ENCODE measurements at places on chromosomes 13 and 19.
A peak's percentile ranks its signal among the peaks of the same experiment; 100 is the strongest.

- DNase-seq, result peak; percentile 71
These were observed 205.0 kb downstream of the NALCN start for GRCh38 chr13:101211261-101211660.

- DNase-seq, result no peak
These were observed 177.3 kb downstream of the KLF12 start for GRCh38 chr13:73956795-73957408.

DNA sequence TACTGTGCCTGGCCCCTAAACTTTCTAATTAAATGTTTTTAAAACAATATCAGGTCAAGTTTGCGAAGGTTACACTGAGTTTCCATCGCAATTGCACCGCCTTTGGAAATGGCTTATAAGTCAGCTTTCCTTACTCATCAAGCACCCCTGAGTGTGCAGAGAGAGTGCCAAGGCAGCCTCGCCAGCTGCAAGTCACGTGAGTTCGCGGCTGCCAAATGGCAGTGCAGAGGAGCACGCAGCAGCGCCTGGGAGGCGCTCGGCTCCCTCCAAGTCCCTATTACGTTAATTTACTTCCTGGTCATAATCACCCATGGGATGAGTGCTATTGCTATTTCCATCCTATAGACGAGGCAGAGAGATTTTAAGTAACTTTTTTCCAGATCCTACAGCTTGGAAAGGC lies 319.6 kb downstream of the TEX29 start:
- DNase-seq, result no peak

GRCh38 chr13:94233401-94233800 lies 246.1 kb downstream of the DCT start:
- DNase-seq, result peak; percentile 97

DNA sequence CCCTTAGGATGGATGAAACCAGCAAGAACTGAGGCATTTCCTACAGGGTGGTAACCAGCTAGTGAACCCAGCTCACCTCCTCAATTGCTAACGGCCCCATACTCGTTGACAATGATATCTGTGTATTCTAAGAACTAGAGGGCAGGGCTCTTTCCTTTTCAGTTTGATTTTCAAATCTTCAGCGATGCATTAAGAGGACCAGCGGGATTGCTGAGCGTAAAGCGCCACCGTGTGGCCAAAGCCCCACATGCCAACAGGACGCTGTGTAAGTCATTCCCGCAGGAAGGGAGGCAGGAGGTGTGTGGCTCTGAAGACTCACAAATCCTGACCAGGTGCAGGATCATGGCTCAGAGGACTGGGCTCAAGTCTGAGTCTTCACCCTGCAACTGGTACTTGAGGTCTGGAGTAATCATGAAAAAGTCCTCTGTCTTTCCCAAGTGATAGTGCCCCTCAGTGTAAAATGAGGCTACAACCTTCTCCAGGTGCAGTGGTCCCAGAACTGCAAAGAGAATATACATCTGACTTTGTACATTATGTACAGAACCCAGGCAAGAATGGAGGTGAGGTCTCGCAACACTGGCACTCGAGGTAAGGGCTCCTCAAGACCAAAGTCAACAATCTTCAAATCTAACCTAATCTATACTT lies 40.9 kb downstream of the C13orf42 start:
- DNase-seq, result peak; percentile 72

- no peak for DNase-seq
These were observed 37.2 kb downstream of the COL4A2 start for GRCh38 chr13:110344320-110344719.

GRCh38 chr19:58385891-58386575 lies 1.0 kb upstream of the RPS5 start:
- no peak for DNase-seq

DNA sequence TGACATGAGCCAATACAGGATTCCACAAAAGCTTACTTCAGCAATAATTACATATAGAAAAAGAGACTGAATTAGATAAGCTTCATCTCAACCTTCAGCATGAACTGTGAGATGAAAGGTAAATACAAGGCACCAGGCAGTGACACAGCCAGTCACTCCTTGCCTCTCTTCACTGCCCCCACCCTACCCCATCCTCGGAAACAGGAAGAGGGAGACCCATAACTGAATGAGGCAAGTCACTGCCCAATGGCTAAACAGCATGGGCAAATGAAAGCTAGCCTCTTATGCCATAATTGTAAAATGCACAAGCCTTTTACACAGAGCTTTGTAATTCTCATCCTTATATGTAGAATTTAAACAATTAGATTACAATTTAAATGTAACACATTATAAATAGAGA lies 1.7 kb downstream of the ZNF160 start:
- DNase-seq, result peak; percentile 2

GRCh38 chr13:44680746-44681355 lies 104.7 kb upstream of the TSC22D1 start:
- peak; percentile 13 for DNase-seq

DNA sequence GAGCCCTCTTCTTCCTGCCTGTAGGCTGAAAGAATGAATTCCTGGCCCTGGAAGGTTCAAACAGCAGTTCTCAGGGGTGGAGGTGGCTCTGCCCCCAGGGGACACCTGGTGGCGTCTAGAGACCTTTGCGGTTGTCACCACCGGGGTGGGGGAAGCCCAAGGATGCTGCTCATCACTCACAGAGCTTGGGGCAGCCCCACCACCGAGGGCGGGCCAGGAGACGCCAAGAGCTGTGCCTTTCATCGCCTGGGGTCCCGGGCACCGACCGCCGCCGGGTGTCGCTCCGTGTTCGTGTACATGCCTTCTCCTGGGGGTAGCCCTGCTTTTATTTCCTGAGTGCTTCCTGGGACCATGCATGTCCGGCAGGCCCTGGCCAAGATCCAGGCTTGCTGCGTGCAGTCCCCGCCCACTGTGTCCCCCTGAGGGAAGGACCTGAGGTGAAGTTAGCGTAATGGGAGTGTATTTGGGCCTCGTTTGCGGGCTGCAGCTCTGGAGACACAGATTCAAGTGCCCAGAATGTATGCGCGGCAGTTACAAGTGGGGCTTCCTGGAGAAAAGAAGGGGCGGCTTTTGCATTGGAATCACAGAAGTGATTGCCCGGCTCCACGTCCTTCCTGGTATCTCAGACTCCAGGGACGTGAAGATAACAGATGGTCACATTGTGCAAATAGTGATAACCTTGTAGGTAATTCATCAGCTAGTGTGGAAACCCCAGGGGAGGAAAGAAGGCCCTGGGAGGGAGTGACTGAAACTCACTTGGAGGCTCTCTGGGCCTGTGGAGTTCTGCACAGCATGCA lies 7.8 kb downstream of the DOT1L start:
- DNase-seq, result no peak

- DNase-seq, result no peak
These were observed 933.7 kb upstream of the SLITRK5 start for GRCh38 chr13:86737334-86737932.

DNA sequence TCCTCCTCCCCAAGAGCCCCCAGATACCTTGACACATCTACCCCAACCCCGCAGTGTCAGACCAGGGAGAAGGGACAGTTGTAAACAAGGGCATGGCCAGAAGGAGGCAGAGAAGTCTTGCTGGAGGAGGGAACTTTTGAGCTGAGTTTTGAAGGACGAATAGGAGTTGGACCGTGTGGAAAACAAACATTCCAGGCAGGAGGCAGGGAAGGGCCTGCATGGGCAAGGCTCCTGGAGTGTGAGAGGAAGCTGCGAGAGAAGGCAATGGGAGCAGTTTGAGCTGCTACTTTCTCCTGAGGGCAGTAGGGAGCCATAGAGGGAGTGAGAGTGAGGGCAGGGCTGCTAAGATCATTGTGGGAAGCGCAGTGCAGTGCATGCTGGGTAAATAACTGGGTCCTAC lies 23.3 kb downstream of the IL12RB1 start:
- DNase-seq, result no peak

DNA sequence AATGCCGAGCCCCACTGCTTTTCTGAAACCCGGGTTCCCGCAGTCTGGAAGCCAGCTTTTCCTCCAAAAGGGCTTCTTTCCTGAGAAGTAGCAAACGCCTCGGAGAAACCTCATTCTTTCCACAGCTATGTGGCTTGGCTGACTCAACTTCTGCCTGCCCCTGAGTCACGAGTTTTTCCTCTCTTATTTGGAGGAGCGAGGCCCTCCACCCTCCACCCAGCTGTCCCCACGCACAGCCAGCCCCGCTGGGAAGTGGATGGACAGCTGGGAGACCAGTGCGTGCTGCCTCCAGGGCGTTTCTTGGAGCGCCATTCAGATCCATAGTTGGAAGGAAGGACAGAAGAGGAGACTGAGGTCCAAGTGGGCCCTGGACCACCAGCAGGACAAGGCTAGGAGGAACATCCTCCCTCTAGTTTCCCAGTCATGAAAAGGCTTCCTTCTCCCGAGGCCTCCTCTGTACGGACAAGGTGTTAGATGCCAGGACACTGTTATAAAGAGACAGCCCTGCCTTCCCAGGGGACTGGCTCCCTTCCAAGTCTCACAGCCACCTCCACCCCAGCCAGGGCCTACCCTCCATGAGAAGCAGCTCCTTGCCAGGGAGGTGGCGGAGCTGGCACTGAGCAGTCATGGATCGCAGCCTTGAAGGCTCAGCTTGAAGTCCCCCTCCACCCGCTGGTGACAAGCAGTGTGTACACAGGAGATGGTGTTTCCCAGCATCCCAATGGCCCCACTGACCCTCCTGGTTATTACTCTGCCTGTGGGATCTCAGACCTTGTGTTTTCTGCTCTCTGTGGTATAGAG lies 2.5 kb upstream of the PLEKHF1 start:
- DNase-seq, result peak; percentile 92

- no peak for DNase-seq
These were observed 32.5 kb downstream of the CCDC70 start for GRCh38 chr13:51894239-51894638.

DNA sequence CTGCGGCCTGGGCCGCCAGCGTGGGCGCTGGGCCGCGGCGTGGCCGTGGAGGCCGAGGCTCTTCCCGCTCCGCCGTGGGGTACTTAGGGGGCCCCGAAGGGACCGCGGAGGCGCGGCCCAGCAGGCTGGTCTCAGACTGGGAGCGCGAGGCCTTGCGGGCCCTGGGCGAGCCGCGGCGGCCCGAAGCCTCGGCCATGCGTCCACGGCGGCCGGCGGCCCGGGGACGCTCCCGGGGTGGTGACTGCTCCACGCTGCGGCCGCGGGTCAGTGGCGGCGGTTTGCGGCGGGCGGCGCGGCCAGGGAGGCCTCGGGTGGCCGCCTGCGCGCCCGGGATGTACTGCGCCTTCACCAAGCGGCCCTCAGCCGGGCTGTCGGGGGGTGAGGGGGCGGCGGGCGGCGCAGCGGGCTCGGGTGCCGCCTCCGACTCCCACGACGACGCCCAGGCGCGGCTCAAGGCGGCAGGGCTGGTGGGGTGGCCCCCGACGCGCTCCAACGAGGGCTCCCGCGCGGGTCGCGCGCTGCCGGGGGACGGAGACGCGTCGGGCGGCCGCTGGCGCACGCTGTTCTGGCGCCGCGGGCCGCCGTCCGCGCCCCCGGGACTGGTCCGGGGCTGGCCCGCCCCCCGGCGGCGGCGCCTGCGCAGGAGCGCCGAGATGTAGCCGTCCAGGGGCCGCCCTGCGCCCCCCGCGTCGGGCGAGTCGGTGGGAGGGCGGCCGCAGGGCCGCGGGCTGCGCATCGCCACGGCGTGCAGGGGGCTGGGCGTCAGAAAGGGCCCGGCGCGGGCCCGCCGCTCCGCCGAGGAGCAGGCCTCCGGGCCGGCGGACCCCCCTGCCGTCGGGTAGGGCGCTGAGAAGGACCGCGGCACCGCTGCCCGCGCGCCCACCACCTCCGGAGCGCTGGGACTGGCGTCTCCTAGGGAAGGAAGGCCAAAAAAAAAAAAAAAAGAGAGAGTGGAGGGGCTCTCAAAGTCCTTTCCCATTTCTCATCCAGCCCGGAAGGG lies 11.7 kb downstream of the DACT3 start:
- no peak for DNase-seq

DNA sequence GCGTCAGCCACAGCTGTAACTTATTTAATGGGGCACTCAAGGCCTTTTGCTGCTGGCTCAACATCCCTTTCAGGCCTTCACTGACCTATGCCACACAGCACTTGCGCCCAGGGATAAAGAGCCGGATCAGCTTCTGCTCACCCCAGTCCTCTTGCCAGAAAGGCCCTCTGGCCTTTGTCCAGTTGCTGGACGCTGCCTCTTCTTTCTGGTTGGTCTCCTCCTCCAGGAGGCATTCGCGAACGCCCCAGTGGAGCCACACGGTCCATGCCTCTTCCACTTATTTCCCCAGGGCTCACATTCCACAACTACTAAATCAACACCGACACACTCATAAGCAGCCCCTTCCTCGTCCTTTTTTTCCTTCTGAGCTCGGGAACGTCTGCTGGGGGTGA lies 3.7 kb upstream of the ZNF329 start:
- peak; percentile 30 for DNase-seq

Data from fibroblast of skin of scalp (primary cell).